ENCODE measurements at places on chromosomes 4 and X.

- no peak for DNase-seq
Observed at GRCh38 chr4:34236118-34236517, 2008.2 kb downstream of the ARAP2 start.

DNA sequence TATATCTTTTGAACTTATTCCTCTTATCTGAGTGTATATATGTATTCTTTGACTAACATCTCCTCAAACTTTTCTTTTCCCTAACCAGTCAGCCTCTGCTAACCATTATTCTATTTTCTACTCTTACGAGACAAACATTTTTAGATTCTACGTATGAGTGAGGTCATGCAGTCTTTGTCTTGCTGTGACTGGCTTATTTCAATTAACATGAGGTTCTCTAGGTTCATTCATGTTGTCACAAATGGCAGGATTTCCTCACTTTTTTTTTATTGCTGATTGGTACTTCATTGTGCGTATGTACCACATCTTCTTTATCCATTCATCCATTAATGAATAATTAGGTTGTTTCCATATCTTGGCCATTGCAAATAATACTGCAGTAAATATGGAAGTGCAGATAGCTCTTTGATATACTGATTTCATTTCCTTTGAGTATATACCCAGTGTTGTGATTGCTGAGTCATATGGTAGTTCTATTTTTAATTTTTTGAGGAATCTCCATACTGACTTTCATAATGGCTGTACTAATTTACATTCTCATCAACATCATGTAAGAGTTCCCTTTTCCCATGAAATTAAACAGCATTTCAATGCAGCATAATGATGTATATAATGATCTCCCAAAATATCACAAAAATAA is 80.1 kb downstream of the HS3ST1 start:
- no peak for DNase-seq

DNA sequence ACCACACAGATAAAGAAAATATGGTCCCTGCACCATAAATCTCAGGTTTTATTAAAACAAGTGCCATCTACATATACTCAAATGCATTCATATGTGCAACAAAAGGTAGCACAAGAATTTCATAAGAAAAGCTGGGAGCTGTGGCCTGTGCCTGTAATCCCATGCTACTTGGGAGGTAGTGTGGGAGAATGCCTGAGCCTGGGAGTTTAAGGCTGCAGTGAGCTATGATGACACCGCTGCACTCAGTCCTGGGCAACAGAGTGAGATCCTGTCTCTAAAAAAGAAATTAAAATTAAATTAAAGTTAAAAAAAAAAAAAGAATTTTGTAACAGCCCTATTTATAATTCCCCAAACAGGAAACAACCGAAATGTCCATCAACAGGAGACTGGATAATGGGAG is 81.3 kb upstream of the JADE1 start:
- DNase-seq = no peak

DNA sequence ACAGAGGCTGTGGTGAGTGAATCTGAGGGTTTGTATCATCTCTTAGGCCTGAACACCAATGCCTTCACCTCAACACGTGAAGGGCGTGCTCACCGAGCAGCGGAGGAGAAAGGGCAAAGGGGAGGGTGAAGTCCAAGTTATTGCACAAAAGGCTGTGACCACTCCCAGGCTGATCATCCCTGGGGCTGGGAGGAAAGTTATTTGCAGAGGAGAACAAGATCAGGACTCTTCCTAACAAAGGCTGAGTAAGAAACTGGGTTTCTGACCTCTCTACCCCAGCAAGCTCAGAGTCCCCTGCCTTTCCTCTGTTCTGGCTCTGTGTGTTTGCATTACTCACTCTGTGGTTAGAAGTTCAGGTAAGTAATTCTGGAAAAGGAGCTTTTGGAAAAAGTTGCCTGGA is 366.3 kb upstream of the CXorf51A start:
- no peak for DNase-seq

DNA sequence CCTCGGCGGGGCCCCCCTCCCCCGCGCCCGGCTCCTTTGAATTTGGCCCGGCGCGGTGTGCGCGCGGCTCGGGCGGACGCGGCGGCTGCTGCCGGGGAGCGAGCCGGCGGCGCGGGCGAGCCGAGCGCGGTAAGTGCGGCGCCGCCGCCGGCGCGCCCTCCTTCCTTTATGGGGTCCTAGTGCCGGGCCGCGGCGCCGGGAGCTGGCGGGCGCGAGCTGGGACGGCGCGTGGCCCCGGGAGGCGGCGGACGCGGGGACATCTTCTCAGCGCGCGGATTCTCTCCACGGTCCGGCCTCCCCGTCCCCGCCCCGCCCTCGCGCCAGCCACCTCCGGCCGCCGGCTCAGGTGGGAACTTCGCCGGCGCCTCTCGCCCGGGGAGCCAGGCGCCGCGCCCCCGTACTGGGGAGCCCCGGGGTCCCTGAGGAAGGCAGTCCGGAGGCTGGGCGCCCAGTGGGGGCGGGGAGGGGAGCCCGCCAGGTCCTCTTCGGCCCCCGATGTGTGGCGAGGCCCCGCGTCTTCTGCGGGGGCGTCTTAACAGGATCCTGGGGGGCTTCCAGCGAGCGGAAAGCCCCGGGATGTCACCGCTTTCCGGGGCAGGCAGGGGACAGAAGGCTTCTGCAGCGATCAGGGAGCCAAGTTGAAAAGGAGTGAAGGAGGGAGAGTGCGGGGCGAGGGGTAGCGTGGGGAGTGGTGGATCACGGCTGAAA is 98.4 kb upstream of the TENM3 start:
- DNase-seq = no peak

DNA sequence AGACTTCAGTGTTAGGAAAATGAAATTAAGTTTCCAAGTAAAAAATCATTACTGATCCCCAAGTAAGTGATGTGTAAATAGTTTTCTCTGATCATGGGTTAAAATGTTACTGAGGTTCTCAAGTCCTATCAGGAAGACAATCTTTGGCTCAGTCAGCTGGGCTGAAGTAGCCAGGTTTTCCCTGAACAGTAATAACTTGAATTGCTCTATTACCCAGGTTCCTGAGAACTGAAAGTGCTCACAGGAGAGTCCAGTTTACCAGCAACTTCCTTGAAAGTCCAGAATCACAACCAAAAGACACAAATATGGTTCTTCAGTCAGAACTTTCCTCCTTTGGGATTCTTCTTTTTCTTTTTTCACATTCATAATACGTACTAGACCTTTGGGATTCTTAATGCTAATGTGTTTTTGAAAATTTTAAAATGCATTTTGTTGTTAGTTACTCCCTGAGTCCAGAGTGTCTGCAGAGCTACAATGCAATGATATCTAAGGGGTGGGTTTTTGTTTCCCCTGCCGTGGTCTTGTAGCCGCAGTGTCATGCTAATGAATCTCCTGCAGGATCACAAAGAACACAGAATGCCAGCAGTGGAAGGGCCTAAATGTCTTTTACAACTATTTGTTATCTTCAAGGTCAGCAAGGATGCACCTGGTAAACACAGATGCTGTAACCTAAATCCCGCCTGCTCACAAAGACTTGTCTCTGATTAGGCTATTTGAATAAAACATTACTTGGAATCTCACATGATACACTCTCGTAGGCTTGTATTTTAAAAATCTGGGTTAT is 439.8 kb upstream of the NR3C2 start:
- DNase-seq = no peak

DNA sequence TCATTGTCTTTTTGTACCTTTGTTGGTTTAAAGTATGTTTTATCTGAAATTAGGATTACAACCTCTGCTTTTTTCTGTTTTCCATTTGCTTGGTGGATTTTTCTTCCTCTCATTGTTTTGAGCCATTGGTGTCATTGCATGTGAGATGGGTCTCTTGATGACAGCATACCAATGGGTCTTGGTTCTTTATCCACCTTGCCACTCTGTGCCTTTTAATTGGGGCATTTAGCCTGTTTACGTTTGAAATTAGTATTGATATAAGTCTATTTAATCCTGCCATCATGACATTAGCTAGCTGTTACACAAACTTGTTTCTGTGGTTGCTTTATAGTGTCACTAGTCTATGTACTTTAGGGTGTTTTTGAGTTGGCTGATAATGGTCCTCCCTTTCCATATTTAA is 145.7 kb downstream of the GUCY2F start:
- no peak for DNase-seq

DNA sequence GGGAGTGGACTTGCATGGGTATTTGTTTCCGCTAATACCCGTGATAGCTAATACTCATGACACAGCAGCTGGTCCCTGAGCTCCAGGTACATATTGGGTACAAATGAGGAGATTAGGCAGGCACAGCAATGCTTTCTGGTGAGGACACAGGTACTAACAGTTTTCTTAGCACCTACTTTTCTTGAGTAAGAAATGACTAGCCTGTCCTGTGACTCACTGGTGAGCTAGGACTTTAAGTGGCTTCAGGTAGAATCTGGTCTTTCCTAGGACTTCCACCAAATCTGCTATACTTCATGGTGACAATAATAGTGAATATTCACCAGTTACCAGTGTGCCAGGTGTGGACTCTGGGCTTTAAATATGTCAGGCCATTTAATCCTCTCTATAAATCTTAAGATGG is 407.4 kb upstream of the NR3C2 start:
- DNase-seq = no peak

- DNase-seq = no peak
Observed at GRCh38 chrX:148049441-148049840, 68.3 kb downstream of the FMR1NB start.

GRCh38 chr4:140661550-140661949 is 92.8 kb upstream of the UCP1 start:
- no peak for DNase-seq

GRCh38 chr4:140189805-140190204 is 35.8 kb upstream of the MAML3 start:
- no peak for DNase-seq

DNA sequence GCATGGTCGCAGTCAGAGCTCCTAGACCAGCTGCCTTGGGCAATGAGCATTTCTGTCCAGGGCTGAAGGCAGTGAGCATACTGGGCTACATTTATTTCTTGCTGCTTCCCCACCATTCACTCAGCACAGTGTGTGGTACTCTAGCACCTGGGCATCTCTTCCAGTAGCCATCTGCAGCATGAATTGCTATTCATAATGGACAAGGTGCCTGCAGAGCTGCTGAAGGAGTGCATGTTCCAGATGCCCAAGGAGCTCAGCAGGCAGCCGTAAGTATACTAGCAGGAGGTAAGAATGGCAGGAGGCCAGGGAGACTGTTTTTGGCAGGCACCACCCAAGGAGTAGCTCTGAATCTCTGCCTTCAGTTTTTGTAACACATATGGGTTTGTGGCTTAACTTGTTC is 110.4 kb upstream of the RXFP1 start:
- no peak for DNase-seq

GRCh38 chrX:100477467-100477866 is 67.4 kb upstream of the PCDH19 start:
- DNase-seq = no peak

GRCh38 chrX:46260499-46260898 is 284.7 kb downstream of the ZNF674 start:
- no peak for DNase-seq

DNA sequence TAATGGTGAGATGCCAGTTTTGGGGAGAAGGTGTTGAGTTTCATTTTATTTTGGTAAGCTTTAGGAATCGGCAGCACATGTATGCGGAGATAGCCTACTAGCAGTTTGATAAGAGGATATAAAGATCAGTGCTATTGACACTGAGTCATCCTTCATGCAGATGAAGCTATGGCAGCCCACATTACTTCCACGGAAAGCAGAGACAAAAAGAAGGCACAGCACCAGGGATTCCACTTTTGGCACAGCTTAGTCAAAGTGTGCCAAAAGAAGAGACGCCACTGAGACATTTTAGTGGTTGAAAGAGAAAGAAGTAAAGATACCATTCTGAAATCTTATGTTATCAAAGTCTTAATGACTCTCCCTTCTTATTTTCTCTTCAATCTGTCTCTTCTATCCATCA is 103.8 kb downstream of the GABRB1 start:
- no peak for DNase-seq

DNA sequence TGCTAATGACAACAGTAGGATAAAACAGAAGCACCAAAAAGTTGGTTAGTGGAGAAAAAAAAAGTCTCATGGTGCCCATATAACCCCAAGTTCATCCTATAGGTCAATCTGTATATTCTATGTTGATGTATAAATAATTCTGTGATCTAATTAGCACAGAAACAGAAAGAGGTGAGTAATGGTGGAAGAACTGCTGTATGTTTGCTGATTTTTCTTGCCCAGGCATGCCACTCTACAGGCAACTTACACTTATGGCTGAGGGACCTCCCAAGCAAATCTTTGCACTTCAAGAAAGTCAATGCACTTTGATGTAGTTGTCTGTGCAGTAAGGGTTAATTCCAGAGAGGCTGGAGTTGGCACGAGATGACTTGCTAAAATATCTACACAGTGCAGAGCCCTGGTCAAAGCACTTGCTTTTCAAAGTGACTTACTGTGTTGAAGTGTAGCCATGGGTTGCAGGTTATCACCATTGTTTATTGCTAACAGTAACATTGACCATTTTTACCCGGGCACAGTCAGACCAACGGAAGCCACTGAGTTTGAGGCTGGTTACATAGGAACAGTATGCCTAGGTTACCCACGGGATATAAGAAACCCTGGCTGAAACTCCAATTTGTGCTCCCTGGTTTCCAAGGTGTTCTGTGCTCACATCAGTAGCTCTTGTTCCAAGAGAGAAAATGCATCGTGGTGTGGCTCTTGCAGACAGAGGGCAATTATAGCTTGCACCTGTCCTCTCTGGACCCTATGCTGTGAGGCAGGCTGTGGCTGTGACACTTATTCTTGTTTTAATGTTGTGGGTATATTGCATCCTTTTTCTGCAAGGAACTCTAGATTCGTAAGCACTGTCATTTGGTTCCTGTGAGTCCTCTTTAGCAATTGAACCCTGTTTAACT is 141.3 kb upstream of the FTHL17 start:
- no peak for DNase-seq

DNA sequence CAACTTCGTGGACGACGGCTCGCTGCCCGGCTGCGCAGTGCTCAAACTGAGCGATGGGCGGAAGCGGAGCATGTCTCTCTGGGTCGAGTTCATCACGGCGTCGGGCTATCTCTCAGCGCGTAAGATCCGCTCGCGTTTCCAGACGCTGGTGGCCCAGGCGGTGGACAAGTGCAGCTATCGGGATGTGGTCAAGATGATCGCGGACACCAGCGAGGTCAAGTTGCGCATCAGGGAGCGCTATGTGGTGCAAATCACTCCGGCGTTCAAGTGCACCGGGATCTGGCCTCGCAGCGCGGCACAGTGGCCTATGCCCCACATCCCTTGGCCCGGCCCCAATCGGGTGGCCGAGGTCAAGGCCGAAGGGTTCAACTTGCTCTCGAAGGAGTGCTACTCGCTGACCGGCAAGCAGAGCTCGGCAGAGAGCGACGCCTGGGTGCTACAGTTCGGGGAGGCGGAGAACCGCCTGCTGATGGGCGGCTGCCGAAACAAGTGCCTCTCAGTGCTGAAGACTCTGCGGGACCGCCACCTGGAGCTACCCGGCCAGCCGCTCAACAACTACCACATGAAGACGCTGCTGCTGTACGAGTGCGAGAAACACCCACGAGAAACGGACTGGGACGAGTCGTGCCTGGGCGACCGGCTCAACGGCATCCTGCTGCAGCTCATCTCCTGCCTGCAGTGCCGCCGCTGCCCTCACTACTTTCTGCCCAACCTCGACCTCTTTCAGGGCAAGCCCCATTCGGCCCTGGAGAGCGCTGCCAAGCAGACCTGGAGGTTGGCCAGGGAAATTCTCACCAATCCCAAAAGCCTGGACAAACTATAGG is 1.5 kb downstream of the MAB21L2 start:
- DNase-seq = no peak

Measured in activated CD8-positive, alpha-beta memory T cell treated with anti-CD3 and anti-CD28 coated beads, Interleukin-2, amount 50 U/mL, for 4 hours (primary cell).